ENCODE measurements at places on chromosomes 2 and 18.

- no peak for DNase-seq
Observed at GRCh38 chr2:57022496-57022895, 838.7 kb downstream of the CCDC85A start.

DNA sequence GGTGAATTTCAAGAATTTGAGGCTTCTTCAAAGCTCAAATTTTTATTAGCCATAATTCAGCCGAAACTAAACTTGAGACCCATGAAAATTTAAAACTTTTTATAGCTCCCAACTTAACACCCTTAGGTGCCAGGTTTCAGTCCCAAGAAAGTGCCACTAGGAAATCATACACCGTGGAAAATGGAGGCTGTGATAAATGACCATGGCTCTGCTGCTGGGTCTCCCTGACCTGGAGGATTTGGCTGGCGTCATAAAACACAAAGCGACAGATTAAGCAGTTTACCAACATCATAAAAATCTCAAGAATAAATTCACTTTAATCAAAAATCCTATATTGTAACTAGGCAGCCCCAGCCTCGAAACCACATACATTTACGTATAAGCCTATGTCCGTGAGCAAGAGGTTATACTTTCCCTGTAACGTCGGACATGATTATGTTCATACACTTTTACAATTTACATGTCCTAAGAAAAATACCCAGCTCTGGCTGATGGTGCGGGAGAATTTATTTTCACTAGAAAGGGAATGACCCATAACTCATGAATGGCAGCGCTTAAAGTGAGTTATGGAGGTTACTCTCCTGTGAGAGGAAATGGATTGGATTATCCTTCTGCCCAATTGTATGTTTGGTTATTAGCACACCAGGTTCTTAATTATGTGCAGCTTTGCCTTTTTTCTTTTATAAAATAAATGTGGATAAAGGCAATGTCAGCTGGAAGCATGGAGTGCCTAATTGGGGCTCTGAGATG lies 329.4 kb downstream of the AGPS start:
- no peak for DNase-seq

DNA sequence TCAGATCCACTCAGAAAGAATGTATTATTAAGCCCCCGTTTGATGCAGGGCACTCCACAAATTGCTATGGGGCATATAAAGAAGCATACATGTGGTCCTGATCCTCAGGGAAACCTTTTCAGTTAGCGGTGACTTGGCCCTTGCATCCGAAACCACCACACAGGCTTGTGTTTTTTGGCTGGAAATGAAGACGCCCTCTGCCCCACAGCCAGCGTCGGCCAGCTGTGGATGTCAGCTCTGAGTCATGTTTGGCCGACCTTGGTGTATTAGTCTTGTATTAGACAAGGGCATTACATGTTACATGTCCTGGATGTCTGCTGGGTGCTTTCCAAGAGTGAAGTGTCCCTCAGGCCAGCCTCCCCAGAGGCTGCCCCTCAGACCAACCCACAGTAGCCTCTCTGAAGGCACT lies 107.6 kb upstream of the MAP3K20 start:
- DNase-seq = peak; percentile 66

- peak; percentile 73 for DNase-seq
Observed at GRCh38 chr2:96869281-96869821, 529 bp downstream of the SEMA4C start.

DNA sequence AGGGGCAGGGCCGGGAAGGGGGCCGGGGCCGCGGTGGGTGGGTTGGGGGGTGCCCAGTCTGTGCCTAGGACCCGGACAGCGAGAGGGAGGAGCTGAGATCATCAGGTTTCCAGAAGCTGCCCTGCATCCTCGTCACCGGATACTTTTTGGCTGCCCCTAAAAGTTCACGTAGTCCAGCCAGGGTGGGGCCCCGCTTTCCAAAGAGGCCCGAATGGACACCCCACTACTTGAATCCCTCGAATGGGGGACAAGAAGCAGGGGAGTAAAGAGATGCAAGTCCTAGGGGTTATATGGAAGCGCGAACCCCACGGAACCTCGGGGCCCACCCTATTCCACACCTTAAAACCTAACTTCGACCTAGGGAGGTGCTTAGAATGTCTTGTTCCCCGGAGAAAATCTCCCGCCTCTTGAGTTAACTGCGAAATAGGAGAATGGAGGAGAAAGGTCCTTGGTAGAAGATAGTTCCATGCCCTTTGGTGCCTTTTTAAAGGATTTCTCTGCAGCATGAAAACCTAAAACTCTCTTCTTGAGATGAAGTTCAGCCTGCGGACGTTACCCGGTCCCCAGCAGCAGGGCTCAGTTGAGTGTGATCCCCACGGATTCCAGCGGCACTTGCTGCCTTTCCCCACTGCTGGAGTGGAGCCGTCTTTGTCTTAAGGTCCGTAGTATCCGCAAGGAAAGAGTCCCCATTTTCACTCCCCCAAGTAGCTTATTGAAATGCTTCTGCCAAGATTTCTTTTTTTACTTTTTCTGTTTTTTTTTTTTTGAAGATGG lies 2.1 kb upstream of the RNF152 start:
- no peak for DNase-seq

DNA sequence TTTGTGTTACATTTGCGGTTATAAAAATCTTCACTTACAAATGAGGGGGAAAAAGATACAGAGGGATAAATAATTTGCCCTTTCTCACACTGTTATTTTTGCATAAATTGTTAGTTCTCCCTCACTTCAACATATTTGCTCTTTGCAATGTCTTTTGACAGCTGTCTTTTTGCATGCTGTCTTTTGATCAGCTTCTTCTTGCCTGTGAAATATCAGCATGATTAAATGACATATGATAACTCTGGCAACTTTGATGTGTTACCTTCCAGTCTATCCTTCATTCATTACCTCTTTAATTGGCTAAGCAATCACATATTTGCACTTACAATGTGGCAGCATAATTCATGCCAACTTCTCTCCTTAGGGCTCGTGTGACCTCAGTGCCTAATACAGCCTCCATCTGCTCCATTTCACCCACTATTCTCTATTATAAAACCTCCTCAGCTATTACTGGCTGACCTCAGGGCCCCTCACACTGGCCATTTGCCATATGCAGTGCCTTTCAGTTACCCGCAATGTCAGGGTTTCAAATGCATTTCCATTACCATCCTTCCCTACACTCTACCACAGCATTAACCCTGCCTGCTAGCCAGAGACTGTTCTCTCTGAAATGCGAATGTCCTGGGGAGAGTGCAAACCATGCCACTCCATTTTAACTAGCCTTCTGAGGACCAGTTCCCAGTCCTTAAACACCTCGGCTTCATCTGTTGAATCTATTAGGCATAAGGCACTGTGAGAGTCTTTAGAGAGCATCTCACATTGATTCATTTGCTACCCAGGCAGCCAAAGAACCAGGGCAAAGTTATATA lies 1056.6 kb upstream of the CHAC2 start:
- no peak for DNase-seq

DNA sequence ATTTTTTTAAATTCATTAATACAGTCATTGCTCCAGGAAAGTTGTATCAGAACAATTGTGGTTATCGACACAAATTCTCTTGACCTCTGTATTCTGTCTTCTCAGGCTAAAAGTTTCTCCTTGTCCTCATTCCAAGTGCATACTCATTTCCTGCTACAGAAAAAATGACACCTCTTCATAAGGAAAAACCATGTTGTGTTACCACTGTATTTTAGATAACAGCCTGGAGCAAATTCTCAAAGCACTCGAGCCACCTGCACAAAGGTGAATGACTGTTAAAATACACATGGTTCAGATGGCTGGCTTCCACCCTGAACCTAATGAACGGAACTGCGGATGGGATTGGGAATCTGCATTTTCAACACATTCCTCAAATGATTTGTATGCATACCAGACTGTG lies 586.5 kb downstream of the EPHA4 start:
- no peak for DNase-seq

- no peak for DNase-seq
Observed at GRCh38 chr2:8926356-8926755, 77.1 kb downstream of the MBOAT2 start.

DNA sequence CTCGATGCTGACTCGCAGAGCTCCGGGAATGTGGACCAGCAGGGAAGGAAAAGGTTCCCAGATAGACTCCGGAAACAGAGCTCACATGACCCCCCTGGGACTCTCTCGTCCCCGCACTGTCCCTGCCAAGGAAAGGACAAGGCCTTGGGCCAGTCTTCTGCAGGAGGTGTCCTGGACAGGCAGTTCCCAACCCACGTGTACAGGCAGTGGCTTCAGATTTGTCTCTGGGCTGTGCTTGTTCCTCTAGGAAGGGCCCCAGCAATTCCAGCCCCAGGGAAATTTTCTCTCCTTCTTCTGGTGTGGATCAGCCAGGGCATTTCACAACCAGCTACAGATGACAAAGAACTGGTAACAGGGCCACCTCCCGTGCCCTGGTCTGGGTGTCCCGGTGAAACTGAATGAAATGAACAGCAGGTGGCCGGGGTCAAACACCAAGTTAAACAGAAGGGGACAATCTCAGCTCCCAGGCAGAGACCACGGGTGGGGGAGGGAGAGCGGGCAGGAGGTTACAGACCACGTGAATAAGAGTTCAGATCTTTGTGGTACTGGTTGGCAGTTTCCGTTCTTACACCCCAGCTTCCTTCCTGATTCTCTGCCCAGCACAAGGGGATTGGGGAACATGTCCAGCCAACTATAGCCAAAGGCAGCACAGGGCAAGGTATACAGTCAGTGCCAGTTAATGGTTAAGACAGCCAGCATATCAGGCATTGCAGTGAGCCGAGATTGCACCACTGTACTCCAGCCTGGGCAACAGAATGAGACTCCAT lies 52.2 kb upstream of the CAB39 start:
- no peak for DNase-seq

Measured in H54 (cell line).